ENCODE measurements at places on chromosomes 2 and 18.

- DNase-seq, result no peak
Measured at GRCh38 chr2:134392442-134393074, 138.7 kb downstream of the MGAT5 start.

GRCh38 chr2:64607381-64608304 is 46.1 kb downstream of the SERTAD2 start:
- DNase-seq, result peak; percentile 85

DNA sequence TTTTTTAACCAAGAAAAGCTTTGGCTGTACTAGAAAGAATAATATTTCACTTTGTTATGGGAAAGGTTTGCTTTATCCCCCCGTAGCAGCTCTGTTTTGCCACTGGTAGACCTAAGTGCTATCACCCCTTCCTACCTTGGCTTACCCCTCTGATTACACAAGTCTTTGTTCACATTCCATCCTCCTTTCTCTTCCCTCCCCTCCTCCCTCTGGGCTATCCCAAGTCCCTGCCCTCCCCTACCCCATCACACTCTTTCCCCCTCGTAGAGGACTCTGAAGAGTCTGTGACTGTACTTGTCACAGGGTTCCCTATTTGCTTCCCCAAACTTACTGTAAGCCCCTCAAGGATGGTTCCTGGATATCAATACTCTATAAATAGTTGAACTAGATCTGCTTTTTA is 152.9 kb upstream of the NOSTRIN start:
- DNase-seq, result no peak

DNA sequence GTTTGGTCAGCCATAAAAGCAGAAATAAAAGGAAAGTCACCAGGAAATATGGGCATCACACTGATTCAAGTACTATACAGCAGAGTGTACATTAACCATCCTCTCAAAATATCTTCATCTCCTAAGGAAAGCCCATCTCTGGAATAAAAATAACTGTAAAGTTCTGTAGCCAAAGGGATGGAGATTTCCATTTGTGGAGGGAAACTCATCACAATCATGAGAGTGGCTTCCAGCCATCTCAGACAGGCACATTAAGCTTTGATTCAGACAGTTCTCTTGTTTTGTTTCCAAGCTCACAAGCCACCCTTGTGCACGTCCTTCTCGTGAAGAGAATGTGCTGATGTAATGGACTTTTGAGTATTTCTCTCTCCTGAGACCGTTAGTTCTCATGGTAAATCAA is 695.5 kb downstream of the LRRTM4 start:
- no peak for DNase-seq

GRCh38 chr18:70249118-70249517 is 39.7 kb upstream of the SOCS6 start:
- no peak for DNase-seq

- DNase-seq, result no peak
Measured at GRCh38 chr2:27583390-27583915, 611 bp downstream of the ZNF512 start.

GRCh38 chr2:164439235-164439634 is 182.0 kb downstream of the GRB14 start:
- no peak for DNase-seq

DNA sequence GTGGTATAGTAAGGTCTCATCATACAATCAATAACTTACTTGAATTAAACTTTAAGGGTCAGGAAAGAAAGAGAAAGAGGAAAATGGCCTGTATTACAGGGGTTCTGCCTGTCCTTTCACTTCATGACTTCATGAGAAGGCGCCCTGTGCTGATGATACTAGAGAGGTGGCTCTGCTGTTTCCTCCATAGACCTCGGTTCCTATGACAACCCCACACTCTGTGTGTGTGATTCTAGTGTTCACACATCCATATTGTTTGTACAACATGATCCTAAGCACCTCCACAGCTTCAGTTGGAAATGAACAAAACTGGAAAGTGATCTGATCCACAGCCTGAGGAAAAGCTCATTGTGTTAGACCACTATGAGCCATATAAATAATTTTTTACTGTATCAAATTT is 7.0 kb upstream of the REEP1 start:
- no peak for DNase-seq

- DNase-seq, result no peak
Measured at GRCh38 chr2:160555420-160556071, 61.9 kb upstream of the RBMS1 start.

DNA sequence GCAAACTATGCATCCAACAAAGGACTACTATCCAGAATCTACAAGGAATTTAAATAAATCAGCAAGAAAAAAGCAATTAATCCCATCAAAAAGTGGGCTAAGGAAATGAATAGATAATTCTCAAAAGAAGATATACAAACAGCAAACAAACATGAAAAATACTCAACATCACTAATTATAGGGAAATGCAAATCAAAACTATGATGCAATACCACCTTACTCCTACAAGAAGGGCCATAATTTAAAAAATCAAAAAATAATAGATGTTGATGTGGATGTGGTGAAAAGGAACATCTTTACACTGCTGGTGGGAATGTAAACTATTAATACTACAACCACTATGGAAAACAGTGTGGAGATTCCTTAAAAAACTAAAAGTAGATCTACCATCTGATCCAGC is 164.7 kb downstream of the ZBTB7C start:
- DNase-seq, result no peak

GRCh38 chr2:151905963-151906632 is 77.9 kb upstream of the ARL5A start:
- DNase-seq, result no peak

GRCh38 chr2:66569321-66569851 is 134.5 kb downstream of the MEIS1 start:
- DNase-seq, result no peak

DNA sequence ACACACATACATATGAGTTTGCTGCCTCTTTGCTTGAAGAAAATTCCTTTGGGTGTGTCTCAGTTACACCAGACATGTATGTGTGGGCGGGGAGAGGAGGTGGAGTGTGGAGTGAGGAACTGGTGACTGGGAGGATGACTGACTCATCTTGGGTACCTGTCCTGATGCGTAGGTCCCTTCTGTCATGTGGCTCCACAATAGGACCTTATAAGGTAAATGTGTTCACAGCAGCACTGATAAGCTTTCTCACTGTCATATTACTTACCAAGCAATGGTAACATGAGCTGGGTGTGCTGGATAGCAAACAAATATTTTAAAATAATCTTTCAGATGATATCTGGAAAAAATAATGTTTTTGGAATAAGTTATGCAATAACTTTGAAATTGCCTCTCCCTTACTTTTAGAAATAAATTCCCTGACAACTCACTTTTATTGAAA is 45.1 kb downstream of the SLC9A2 start:
- peak; percentile 77 for DNase-seq

DNA sequence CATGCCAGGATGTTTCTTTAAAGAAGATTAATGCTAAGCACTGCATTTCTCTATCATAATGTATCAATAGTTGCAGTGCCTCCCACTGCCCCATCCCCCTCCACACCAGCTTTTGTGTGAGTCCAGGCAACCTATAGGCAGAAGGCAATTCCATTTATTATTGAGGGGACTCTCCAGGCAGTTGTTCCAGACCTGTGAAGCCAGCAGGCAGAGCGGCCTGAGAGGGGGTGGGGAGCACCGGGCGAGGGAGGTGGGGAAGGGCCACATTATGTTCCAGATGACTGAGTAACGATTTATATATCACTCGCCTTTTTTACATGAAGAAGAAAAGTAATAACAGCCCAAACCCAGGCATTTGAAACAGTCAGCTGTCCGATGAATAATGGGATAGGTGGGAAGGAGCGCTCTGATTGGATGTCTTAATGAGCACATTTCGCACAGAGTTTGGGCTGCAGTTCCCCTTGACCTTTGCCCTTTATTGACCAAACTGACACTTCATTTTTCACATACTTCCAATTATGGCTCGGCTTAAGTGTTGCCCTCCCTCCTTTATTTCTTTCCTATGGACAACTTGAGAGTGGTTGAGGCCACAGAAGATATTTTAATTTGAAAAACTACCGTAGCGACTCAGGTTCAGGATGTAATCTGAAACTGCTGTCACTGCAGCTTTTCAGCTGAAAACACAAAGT is 34.4 kb downstream of the MEIS1 start:
- no peak for DNase-seq

GRCh38 chr2:212032032-212032431 is 506.6 kb downstream of the ERBB4 start:
- no peak for DNase-seq

DNA sequence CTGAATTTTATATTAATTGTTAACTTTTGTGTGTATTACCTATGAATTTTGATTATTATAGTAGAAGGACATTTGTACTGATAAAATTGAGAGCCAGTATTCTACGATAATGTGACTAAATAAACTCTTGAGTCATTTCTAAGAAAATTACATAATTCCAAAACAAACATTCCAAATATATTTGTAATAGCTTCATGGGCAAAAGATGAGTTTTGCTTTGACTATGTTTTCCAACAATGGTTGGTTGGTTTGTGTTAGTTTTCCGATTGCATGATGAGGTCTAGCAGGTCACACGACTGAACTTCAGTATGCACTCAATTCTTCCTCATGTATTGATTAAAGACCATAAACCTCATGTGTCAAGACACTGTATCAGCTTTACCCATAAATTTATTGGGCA is 71.7 kb upstream of the WDR75 start:
- no peak for DNase-seq

- no peak for DNase-seq
Measured at GRCh38 chr18:12751503-12751884, 48.7 kb downstream of the PSMG2 start.
